ENCODE measurements at places on chromosomes 1 and 21. TPM values are rescaled to one million over a fixed set of nuclear protein-coding genes. Genes with fewer than 3 reads are reported as not detected.

The ATP1A4 gene
- not detected for total RNA-seq

The HSPA6 gene
- 2.4 TPM for total RNA-seq

DNA sequence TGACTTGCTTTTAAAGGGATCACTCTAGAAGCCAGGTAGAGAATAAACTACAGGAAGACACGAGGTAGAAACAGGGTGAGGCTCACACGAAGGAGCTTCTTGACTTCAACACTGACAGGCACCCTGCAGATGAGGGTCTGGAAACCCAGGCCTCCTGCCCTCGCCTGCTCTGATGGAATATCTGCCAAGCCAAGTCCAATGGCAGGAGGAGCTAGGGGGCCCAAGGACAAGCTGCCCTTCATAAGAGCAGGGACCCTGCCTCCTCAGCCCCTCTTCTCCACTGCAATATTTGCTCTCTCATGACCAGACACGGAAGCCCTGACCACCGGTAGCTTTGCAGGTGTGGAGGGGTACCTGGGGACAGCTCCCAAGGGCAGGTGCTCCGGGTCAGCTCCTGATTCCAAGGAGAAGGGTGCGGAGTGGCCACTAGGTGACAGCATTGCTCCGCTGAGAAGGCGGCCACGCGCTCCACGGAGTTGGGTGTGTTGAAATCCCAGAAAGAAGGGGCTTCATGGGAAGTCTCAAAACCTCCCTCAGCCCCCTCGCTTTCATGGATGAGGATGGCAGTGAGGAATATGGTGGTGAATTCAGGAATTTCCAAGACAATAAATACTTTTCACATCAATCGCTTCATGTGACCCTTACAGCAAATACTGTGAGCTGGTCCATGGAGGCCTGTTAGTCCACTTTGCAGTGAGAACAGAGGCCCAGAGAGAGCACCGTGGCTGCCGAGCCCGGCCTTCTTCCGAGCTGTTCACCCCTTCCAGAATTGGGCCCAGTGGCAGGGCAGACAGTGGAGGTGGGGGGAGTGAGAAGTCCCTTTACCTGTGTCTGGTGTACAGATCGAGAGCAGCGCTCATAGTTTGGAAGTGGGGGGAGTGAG lies 33.2 kb upstream of the PAX7 start:
- no peaks in the 10 kb centered on the region for H3K4me1 ChIP-seq
- no peaks in the 10 kb centered on the region for H3K36me3 ChIP-seq
- no peak overlapping the region for H3K4me3 ChIP-seq
- peak; percentile 31 for DNase-seq
- no peak overlapping the region for H3K27ac ChIP-seq
- H3K27me3 ChIP-seq, result peaks cover 3% of the 10 kb centered on the region

DNA sequence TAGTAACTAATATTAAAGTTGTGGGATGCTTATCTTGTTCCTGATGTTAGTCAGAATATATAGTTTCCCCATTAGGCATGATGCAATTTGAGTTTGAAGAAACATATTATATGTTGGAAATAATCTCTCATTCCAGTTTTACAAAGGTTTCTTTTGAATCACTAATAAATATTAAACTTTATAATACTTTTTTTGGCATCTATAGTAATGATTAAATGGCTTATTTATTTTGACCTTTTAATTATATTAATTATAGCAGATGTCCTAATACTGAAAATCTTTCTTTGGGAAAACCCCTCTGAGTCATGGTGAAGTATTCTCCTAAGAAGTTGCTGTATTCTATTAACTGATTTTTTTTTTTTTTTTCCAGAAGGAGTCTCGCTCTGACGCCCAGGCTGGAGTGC lies 28.5 kb upstream of the PTGS2 start:
- no peak for DNase-seq
- no peaks in the 10 kb centered on the region for H3K4me1 ChIP-seq
- H3K36me3 ChIP-seq, result no peaks in the 10 kb centered on the region
- H3K4me3 ChIP-seq, result no peak overlapping the region
- no peak overlapping the region for H3K27ac ChIP-seq
- H3K27me3 ChIP-seq, result no peaks in the 10 kb centered on the region

DNA sequence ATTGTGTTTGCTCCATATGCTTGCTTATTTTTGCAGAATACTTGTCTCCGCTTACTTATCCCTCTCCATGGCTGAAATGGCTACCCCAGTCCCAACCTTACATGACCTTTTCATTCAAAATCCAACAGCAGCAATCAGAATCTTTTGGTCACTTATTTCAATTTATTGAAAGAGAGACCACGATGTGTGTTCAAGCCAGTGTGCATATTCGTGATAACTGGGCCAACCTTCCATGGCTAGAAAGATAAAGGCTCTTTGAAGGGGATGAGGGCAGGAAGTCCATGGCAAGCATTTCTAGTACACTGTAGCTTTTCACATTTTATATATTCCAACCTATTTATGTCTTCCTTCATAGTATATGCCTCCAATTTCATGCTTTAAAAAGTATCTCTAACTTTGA lies 23.1 kb downstream of the HSD11B1 start:
- no peak overlapping the region for H3K4me3 ChIP-seq
- peaks cover 19% of the 10 kb centered on the region for H3K4me1 ChIP-seq
- no peaks in the 10 kb centered on the region for H3K36me3 ChIP-seq

DNA sequence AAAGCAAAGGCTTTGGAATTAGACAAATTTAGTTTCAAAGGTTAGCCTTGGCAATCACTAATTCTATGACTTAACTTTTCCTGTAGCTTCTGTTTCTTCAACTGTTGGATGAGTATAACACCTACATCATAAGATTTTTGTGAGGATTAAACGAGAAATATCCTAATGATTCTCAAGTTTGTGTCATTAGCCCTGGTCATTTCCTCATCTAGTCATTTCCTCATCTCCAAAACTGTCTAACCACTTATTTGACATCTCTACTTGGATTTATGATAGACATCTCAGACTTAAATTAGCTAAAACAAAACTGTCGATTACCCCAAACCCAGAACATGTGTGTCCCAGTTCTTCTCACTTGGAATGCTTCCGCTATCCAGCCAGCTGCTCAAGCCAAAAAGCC lies 80.2 kb upstream of the CHODL start:
- no peaks in the 10 kb centered on the region for H3K4me1 ChIP-seq
- H3K36me3 ChIP-seq, result no peaks in the 10 kb centered on the region
- no peak for DNase-seq
- no peak overlapping the region for H3K4me3 ChIP-seq
- no peaks in the 10 kb centered on the region for H3K27me3 ChIP-seq
- no peak overlapping the region for H3K27ac ChIP-seq

- no peak for DNase-seq
- H3K4me1 ChIP-seq, result no peaks in the 10 kb centered on the region
- H3K4me3 ChIP-seq, result no peak overlapping the region
- H3K27me3 ChIP-seq, result no peaks in the 10 kb centered on the region
Observed at GRCh38 chr1:3577300-3577699, 34.0 kb downstream of the MEGF6 start.

- H3K27me3 ChIP-seq, result no peaks in the 10 kb centered on the region
- no peak for DNase-seq
- H3K4me1 ChIP-seq, result no peaks in the 10 kb centered on the region
- no peak overlapping the region for H3K27ac ChIP-seq
Observed at GRCh38 chr1:27549807-27550408, 54.0 kb downstream of the AHDC1 start.

DNA sequence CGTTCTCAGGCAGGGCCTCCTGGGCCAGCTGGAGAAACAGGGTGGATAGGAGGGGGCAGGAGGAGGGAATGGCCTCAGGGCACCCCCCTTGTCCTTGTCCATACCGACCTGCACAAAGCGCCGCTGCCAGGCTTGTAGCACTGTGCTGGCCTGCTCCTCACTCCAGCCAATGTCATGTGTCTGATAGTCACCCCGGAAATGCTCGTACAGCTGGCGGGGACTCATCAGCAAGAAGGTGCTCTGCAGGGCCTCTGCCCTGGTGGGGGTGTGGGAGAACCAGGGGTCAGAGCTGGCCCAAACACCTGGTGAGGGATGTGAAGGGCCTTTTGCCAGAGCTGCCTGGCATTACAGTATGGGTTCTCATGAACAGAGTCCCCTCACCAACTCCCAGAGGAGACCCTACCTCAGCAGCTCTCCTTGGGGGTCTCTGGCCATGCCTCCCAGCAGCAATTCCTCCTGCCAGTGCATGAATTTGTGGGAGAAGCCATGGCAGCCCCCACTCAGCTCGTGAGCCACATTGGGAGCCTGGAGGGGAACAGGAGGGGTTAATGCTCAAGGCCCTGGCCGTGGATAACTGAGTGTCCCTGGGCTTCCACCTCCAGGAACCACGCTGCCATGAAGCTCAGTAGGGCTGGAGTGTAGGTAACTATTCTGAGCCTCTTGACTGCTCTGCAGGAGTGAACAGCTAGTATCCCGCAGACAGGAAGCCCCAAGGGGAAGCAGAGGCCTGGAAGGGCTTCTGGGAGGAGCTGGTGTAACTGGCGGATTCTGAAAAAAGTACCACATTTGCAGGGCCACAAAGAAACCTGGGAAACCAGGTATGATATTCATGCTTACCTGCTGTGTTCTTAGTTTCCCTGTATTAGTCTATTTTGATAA lies 13.3 kb downstream of the PTCH2 start:
- H3K4me3 ChIP-seq, result no peak overlapping the region
- H3K36me3 ChIP-seq, result no peaks in the 10 kb centered on the region
- H3K27ac ChIP-seq, result no peak overlapping the region
- no peaks in the 10 kb centered on the region for H3K27me3 ChIP-seq

GRCh38 chr1:219416598-219417238 lies 196.2 kb downstream of the ZC3H11B start:
- no peak overlapping the region for H3K27ac ChIP-seq
- no peaks in the 10 kb centered on the region for H3K27me3 ChIP-seq
- H3K4me3 ChIP-seq, result no peak overlapping the region
- H3K4me1 ChIP-seq, result no peaks in the 10 kb centered on the region
- no peaks in the 10 kb centered on the region for H3K36me3 ChIP-seq
- peak; percentile 25 for DNase-seq
